ENCODE measurements at places on chromosomes 2 and 18.

GRCh38 chr2:39780825-39781600 is 2.0 kb upstream of the THUMPD2 start:
- DNase-seq = no peak

- no peak for DNase-seq
Observed at GRCh38 chr2:111624411-111625156, 259.4 kb downstream of the ANAPC1 start.

- DNase-seq = no peak
Observed at GRCh38 chr2:62501794-62502500, 4.0 kb downstream of the TMEM17 start.

DNA sequence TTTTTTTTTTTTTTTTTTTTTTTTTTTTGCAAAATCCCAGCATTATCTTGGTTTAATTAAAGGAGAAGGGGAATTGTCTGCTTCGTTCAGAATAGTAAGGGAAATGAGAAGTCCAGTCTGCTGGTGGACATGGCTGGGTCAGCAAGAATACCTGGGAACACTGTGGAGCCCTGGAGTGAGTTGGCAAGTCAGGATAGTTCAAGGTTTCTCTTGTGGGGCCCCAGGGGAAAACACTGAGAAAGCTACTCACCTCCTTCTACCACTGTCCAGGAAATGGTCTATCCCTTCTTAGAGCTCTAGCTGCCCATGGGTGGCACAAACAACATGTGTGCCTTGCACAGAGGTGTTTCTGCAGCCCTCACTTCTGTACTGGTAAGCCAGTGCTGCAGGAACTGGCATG is 169.1 kb upstream of the SIX2 start:
- DNase-seq = no peak
